Left cardiac atrium (tissue), 4 donors: ENCODE measurements at places on chromosomes 6 and 20.

DNA sequence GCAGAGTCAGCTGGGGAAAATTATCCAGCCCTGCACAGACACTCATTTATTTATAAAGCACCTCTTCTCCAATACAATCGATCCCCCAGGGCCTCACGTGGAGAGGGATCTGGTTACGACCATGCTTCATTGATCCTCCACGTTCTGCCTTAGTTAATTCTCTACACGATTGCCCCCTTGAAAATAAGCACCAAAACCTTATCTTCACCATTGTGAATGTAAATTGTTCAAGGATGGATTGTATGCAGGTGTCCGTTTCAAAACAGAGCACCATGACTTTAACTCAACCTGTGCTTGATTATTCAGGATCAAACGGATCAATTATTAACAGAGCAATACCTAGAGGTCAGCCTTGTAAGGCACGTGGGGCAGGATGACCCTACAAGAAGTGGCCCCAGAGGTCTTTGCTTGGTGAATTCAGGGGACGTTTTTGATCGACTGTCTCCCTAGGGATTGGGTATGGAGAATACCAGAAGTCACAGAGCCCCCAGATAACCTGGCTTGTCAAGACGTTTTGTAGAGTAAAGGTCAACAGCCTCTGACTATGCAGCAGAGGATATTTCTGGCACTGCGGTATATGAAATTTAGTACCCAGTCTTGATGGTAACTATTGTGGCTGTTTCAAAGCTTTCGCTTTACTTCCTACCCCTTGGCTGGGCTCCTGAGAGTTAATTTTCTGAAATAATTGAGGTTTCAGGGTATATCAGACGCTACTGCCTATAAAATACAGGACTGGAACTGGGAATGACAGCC lies 112.1 kb downstream of the NFATC2 start:
- no peak for DNase-seq

DNA sequence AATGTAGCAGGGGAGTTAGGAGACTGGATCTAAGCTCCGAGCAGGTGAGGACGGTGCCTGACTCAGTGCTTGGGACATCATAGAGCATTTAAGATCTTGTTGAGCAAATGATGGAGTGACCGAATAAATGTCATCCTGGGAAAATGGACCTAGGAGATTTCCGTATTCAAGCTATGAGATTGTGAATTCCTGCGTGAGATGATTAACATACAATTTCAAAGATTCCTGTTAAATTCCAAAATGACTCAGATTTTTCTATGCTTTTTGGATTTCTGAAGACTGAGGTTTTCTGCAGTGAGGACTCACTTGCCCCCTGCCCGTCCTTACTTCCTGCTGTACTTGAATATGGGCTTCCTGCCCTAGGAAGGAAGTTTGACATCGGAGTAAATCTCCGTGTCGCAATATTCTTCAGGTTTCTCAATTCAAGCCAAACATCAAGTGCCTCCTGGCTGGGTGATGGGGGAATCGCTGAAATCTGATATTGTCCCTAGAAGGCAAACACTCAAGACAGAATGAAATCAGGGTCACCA lies 5.2 kb downstream of the SYTL3 start:
- no peak for DNase-seq

DNA sequence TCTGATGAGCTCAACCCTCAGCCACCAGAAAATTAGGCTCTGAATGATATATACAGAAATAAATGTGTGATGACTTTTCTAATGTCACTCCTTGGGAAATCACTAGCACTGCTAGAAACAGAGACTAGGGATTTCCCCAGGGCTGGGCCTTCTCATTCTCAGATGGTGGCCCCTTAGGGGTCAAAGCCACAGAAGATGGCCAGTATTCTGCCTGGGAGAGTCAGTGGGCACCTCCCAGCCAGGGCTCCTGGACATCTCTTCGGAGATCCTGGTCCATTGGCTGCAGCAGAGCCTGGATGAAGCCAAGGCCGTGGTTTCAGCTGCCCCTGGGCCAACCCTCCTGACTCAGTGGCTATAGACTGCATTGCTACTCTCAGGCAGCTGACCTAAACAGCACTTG lies 276.9 kb upstream of the SUPT3H start:
- DNase-seq: no peak

GRCh38 chr20:61311656-61312387 lies 59.8 kb downstream of the CDH4 start:
- DNase-seq: no peak

DNA sequence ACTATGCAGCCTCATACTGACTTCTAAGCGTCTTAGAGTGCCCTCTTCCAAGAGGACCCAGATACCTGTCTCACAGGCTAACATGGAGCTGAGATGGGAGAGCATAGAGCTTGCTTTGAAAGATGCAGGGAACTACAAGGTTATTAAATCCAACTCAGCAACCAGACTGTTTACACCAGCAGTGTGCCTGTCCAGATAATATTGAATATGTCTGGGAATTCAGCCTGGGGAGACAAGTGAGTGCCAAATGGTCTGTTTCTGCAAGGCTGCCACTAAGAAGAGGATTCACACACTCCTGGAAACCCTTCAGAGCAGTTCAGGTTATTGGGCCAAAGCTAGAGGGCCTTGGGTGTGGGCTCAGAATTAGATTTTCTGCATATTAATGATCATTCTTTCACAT lies 547.8 kb downstream of the PTPRT start:
- DNase-seq: no peak

- peak; percentile 73 for DNase-seq
Measured at GRCh38 chr20:45341939-45342854, 6.0 kb downstream of the SDC4 start.

GRCh38 chr6:157281570-157281969 lies 41.7 kb downstream of the TMEM242 start:
- peak; percentile 57 for DNase-seq

GRCh38 chr6:79227445-79227844 lies 7.0 kb downstream of the HMGN3 start:
- no peak for DNase-seq

DNA sequence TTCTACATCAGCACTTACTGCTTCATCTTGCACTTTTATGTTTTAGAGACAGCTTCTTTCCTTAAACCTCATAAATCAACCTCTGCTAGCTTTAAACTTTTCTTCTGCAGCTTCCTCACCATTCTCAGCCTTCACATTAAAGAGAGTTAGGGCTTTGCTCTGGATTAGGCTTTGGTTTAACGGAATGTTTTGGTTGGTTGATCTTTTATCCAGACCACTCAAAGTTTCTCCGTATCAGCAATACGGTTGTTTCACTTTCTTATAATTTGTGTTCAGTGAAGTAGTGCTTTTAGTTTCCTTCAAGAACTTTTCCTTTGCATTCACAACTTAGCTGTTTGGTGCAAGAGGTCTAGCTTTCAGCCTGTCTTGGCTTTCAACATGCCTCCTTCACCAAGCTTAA lies 40.4 kb downstream of the DNAAF9 start:
- DNase-seq: no peak

DNA sequence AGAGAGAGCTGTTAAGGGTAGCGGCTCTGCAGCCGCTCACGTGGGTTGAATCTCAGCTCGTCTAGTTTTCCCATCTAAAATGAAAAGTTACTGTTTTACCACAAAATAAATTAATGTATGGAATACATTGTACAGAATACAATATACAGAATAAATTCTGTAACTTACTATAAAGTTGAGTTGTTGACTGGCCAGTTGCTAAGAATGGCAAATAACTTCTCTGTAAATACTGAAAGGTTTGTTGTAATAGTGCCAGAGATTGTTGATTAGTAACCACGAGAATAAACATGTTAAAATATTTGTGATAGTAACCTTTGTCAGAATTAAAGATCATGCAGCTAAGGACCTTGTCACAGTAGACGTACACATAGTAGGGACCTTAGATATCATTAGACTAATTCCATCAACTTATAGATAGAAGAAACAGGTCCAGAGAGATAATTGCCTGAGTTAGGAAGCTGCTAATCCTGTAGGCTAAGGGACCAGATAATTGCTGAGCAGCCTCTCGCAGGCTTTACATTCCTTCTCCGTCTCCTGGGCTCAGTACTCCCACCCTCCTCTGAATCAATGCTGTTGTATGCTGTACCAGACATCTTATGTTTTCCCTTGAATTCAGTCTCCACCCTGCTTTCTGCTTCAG lies 544 bp upstream of the NRM start:
- DNase-seq: no peak

DNA sequence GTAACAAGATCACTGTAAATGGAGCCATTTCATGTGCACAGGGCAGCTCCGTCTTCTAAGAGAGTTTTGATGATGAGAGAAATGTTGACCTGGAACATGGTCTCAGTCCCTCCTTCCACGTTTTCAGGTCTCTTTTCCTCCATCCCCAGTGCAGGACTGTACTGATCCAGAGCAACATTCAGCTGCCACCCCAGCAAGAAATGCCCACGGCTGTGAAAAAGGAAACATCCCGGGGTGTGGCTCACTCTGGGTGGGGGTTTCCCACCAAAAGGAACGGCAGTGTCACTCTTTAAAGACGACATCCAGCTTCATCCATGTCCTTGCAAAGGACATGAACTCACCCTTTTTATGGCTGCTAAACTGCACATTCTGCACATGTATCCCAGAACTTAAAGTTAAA lies 92.6 kb downstream of the ERMARD start:
- DNase-seq: no peak

- DNase-seq: peak; percentile 46
Measured at GRCh38 chr6:43699564-43700186, 12.1 kb upstream of the MRPS18A start.

GRCh38 chr6:139198529-139199288 lies 63.8 kb downstream of the HECA start:
- no peak for DNase-seq

DNA sequence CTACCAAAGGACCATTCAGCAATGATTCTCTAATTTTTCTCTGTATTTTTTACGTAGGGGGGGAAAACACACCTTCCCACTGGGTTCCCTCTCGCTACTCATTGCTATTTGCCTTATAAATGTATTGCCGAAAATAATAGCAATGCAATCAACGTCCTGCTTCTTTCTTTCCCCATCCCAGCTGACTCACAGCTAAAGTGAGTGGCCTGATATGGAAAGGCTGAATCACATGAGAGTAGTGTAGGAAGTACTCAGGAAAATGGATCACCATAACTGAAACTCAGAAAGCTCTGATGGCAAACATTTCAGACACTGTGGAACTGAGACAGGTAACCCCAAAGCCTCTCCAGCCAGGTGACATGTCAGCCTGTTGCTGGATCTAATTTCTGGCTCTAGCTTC lies 49.3 kb upstream of the SRPK1 start:
- DNase-seq: no peak

- DNase-seq: no peak
Measured at GRCh38 chr6:133787859-133788505, 100.9 kb upstream of the TCF21 start.

DNA sequence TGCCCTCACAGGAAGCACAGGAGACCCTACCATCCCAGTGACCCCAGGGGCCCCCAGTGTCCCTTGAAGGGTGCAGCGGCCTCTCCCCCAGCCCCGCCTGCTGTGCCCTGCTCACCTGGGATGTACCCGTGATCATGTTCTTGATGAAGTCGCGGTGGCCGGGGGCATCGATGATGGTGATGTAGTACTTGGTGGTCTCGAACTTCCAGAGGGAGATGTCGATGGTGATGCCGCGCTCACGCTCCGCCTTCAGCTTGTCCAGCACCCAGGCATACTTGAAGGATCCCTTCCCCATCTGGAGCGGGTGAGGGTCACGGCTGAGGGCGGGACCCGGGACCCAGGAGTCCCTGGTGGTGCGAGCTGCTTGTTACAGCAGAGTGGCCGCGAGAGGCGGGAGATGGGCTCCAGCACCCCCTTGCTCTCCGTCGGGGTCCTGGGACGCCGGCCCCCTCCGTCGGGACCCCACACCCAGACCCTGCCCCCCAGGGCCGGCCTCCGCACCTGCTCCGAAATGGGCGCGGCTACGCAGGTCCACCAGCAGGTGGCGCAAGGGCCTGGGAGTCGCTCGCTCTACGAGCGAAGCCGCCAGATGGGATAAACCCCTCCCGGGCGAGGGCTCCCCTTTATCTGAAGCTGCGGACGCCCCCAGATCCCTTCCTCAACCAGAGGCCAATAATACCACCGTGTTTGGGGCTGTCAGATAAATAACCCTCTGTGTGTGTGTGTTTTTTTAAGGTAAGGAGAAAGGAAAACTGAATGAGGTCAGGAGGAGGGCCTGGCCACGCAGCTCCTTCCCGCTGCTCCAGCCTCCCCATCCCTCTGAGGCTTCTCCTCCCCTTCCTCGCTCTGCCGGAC lies 2.9 kb downstream of the EEF1A2 start:
- peak; percentile 75 for DNase-seq

- DNase-seq: peak; percentile 64
Measured at GRCh38 chr6:151493804-151494234, at the start of gene CCDC170. Gene CCDC170, plus strand, starts transcription at chr6:151494017. Its CDS starts 112 bp downstream, at chr6:151494129.

DNA sequence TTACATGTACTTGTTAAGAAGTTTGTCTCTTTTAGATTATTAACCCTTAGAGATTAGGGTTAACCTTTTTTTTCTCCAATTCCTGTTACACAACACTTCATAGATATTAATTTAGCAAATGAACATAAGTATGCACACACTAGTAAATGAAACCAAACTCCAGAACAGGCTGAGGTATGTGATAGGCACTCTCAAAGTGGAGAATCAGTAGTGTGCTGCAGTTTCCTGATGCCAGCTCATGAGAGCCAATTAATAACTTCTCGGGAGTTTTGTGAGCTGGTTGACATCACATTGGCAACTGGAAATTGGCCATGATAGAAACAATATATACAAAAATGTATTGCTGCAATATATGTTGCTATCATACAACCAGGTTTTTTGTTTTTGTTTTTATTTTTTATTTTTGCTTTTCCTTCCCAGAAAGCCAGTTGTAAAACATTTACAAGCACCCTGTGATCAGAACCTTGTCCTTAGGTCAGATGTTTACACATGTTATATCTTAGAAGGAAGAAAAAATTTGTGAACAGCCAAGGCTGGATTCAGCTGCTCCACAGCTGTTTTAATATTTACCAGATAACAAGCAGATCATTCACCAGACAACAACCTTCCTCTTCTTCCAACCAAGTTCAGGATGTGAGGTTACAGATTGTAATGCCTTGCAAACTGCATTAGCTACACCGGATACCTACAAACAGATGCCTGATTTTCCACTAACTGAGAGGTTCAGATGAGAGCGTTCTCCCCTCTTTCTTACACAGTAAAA lies 42.4 kb upstream of the ECHDC1 start:
- DNase-seq: no peak

DNA sequence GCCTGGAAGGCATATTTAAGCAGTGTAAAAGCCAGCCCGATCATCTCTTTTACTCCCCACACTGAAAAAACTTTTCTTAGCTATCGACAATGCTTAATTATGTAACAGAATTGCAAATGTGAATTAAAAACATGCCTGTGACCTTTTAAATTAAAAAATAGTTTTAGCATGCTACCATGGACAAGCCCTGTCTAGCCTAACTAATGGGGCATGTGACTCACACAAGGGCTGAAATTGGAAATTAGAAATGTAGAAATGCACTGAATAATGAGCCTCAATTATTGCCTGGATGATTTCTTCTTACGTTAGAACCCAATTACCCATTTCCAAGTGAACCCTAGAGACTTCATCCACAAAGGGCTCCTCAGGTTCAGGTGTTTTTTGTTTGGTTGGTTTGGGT lies 82.7 kb downstream of the SIM1 start:
- no peak for DNase-seq

- DNase-seq: no peak
Measured at GRCh38 chr6:16352821-16353438, 114.5 kb downstream of the GMPR start.
